ENCODE measurements at places on chromosomes 6 and 20. TPM values are rescaled to one million over a fixed set of nuclear protein-coding genes. Genes with fewer than 3 reads are reported as not detected.

Gene SGK2
- 1.4 TPM for total RNA-seq

Gene NEDD9
- 34.2 TPM for total RNA-seq

Gene GINS1
- total RNA-seq: 6.0 TPM

Gene OR12D3
- not detected for total RNA-seq

Gene FAM209B
- not detected for total RNA-seq

Gene ID4
- total RNA-seq: 1.2 TPM

Gene GSTA2
- not detected for total RNA-seq

Gene C6orf58
- total RNA-seq: not detected

Gene TRAPPC3L
- total RNA-seq: not detected

All from tracheal epithelial cell (primary cell).